NCI-H524 (cell line): ENCODE measurements at places on chromosomes 12 and 14.

DNA sequence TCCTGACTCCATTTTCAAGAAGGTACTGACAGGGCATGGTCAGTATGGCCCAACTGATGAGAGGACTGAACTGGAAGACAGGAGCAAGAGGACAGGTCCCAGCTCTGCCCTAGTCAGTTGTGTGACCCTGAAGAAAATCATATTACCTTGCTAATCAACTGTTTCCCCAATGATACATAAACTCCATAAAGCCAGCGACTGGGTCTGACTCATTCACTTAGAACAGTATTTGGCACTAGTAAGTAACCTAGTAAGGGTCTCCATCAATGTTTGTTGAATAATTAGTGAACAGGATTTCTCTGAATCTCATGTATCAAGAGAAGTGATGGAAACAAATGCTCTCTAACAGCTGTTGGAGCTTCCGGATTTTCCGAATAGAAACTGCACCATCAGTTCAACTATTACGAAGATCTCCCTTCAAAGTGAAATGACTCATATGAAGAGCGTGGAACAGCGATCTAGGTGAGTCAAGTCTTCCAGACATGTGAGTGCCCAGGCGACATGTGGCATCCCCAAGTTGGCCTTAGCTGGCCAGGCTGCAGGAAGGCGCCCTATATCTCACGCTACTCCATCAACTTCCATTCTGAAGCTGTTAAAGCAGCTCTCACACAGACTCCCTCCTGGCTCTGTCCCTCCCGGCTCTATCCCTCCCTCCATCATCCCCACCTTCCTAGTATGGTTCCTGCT is 94.5 kb downstream of the TTC7B start:
- DNase-seq = no peak

DNA sequence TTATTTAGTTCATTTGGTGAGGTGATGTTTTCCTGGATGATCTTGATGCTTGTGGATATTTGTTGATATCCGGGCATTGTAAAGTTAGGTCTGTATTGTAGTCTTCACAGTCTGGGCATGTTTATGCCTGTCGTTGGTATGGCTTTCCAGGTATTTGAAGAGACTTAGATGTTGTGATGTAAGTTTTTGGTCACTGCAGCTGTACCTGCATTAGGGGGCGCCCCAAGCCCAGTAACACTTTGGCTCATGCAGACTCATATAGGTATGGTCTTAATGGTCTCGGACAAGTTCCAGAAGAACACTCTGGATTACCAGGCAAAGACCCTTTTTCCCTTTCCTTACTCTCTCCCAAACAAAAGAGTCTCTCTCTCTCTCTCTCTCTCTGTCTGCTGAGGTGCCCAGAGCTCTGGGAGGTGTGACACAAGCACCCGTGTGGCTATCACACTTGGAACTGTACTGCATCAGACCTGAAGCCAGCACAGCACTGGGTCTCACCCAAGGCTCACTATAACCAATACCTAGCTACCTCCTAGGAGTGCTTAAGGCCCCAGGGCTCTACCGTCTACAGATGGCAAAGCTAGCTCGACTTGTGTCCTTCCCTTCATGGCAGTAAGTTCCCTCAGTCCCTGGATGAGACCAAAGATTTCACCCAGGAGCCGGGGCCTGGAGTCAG is 425.8 kb upstream of the ATXN7L3B start:
- DNase-seq = peak; percentile 49

GRCh38 chr12:12705838-12706520 is 10.0 kb upstream of the GPR19 start:
- no peak for DNase-seq

- peak; percentile 67 for DNase-seq
Observed at GRCh38 chr12:7806863-7807487, 17.8 kb downstream of the NANOG start.

DNA sequence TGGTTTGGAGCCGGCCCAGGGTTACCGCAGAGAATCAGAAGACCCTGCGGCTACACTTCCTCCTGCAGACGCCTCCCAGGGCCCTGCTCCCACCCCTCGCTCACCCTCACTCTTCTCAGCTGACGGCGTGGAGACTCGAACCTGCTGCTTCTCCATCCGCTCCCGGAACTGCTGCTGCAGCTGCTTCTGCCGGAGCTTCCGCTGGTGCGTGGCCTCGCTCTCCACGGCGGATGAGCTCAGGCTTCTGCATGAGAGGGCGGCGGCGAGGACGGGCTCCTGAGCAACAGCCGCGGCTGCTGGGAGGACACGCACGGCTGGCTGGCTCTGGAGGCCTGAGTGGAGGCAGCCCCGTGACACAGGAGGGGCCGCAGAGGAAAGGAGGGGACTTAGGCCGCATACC is 33.3 kb downstream of the RAD52 start:
- no peak for DNase-seq
